ENCODE measurements at places on chromosomes 13 and 19. TPM values are rescaled to one million over a fixed set of nuclear protein-coding genes. Genes with fewer than 3 reads are reported as not detected.
A peak's percentile ranks its signal among the peaks of the same experiment; 100 is the strongest.

DNA sequence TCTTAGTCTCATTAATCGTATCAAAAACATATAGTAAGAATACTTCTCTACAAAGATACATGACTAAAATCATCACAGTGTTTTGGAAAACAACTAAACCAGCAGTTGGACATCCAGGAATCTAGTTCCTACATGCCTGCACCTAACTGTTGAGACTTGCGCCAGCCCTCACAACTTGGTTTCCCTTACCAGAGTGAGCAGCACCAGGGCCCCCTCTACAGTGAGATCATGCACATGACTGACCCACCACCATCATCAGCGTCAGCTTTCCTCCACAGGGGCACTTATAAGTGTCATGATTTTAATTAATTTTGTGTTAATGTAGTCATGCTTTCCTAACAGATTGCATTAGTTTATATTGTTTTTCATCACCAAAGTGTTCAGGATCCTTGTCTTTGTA is 1322.0 kb downstream of the EFNB2 start:
- no peak for DNase-seq

DNA sequence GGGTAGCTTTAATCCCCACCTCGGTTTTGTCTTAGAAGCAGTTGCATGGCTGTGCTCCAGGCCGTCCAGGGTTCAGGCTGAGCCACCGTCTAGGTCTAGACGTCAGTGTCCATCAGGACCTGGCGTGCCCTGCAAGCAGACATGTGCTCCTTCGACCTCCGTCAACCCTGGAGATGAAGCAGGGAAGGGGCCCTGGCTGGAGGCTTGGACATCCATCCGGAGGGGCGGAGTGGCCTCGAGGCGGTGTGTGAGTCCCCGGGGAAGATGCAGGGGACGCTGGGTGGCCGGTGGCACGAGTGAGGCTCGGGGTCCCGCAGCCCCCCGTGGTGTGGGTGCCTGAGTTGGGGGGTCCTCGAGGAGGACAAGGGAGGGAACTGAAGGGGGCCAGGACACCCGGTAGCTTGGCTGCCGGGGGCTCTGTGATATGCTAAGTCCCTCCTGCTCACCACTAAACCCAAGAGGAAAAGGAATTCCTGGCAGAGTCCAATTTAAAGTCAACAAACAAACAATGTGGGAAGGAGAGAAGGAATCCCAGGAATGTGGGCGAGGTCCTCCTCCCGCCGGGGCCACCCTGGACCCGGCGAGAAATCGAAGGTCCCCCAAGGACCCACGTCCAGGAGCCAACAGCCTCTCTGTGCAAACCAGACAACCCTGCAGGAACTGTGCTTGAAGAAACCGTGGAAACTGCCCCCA is 14.9 kb upstream of the PTBP1 start:
- peak; percentile 66 for DNase-seq

- no peak for DNase-seq
Observed at GRCh38 chr13:30147421-30147820, 159.9 kb downstream of the KATNAL1 start.

DNA sequence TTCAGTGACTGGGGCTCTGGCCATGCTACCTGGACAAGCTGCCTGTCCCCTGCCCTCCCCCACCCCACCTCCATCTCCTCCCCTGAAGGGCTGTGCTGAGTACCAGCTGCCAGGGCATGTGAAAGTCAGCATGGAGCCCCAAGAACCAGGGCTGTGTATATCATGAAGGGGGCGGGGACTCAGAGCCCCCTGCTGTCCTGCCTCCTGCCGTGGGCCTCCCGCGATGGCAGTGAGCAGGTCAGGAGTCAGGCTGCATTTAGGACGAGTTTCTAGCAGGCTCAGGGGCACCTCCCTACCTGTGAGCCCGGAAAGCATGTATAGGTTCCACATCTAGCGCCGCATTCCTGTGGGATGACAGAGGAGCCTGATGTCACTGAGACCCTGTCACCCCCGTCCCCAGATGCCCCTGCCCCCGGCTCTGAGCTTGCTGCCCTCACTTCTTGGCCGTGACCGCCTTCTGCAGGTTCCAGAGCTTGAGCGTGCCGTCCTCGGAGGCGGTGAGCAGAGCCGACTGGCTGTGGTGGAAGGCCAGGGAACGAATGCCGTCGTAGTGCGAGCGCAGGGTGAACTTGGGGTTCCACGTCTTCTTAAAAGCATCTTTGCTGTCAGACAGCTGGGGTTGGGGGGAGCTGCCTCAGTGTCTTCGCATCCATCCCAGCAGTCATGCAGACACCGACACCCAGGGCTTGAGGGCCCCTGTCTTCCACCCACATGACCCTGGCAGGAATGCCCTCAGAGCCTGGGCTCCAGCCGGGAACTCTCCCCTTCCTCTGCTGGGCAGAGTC is 8.3 kb upstream of the PRKD2 start:
- no peak for DNase-seq

ZNF888 gene
- 1.9 TPM for polyA plus RNA-seq

GIPC3 gene
- polyA plus RNA-seq: 1.1 TPM
